SHP77 (cell line): ENCODE measurements at places on chromosomes 6 and 20.

- no peak for DNase-seq
Observed at GRCh38 chr20:53898556-53898931, 171.8 kb downstream of the BCAS1 start.

GRCh38 chr6:127471379-127472255 lies 12.4 kb upstream of the KIAA0408 start:
- no peak for DNase-seq

DNA sequence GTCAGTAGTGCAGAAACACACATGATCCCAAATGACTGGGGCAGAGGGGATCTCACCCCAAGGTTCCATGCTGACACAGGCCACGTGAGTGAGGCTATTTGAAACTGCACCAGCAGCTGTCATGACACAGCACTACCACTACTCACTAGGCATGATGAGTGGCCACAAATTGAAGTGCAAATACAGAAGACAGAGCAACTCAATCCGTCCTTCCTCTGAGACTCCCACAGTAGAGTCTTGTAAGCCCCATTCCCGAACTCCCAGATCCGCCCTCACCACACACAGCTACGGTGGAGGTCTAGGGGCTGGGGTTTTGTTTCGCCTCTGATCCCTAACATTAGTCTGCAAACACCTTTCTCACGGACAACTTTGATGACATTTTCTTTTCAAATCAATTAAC lies 113.3 kb upstream of the NUP153 start:
- DNase-seq = peak; percentile 70

DNA sequence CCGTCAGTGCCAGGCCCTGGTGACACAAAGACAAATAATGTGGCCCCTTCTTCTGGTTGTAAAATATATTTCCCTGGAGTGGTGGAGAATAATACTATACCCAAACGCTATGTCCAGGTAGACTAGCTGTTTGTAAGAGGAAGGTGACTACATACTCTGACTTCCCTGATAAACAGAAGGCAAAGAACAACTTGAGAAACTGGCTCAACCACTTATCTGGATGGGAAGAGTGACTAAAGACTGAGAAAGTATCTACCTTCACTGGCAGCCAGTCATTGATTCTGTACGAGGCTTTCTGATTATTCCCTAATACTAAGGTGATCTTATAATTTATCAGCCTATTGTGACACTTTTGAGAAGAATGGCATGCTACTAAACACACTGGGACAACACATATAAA lies 569.7 kb downstream of the EPHA7 start:
- DNase-seq = no peak

- DNase-seq = no peak
Observed at GRCh38 chr6:112109262-112109661, 21.9 kb downstream of the FAM229B start.

- DNase-seq = no peak
Observed at GRCh38 chr6:31120151-31120915, at the start of gene CDSN. CDSN (minus strand) TSS chr6:31120446; CDS start chr6:31120419, 27 bp downstream.

DNA sequence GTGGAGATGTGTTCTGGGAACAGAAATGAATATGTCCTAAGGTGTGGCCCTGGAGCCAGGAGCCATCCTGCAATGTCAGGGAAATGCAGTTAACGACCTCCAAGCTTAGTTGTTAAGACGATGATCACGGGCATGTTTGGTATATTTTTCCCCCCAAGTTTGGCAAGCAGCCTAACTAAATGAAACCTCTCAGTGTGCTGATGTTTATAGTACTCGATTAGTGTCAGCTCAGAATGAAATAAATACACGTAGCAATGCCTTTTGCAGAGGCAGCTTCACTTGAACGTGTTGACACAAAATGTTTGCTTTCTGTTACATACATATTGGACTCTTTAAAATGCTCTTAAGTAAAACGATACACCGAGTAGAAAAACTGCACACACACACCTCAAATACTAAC lies 76.2 kb upstream of the OLIG3 start:
- peak; percentile 88 for DNase-seq
